ENCODE measurements at places on chromosomes 7 and 10. TPM values are rescaled to one million over a fixed set of nuclear protein-coding genes. Genes with fewer than 3 reads are reported as not detected.

Gene GNAT3
- not detected for total RNA-seq

DNA sequence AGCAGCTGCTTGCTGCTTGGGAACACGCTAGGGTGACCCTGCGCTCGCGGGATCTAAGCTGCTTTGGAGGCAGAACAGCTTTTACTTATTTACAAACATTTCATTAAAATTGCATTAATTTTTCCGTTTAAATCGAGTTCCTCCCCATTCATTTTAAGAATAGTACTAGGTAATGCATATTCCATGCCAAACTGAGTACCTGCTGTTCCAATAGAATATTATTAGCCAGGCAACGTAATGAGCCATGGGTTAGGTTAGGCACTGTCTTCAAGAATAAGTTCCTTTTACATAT is 860 bp downstream of the EXOC6 start:
- peak overlapping the region; percentile 91 for H3K4me3 ChIP-seq
- peaks cover 7% of the 10 kb centered on the region for H3K36me3 ChIP-seq
- peak overlapping the region; percentile 2 for H3K27ac ChIP-seq
- H3K27me3 ChIP-seq: peaks cover 7% of the 10 kb centered on the region
- H3K4me1 ChIP-seq: peaks cover 21% of the 10 kb centered on the region

- peaks cover 8% of the 10 kb centered on the region for H3K36me3 ChIP-seq
- peaks cover 10% of the 10 kb centered on the region for H3K4me1 ChIP-seq
- H3K27ac ChIP-seq: no peak overlapping the region
- no peak for DNase-seq
- H3K4me3 ChIP-seq: no peak overlapping the region
These were observed 306.4 kb upstream of the FZD1 start for GRCh38 chr7:90957883-90958282.

DNA sequence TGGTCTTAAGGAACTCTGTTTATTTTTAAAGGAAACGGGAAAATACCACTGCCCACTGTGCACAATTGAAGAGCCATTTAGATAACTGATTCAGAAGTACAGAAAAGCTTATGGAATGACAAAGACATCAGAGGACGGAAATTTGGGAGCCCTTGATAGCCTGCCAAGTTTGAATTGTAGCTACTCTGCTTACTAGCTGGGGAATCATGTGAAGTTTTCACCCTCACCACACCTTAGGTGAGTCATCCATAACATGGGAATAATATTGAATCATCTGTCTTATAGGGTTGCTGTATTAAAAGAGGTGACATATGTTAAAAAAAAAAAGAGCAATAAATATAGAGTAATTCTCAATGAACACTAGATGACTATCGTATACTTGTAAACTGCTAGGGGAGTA is 1104.2 kb downstream of the GATA3 start:
- peaks cover 70% of the 10 kb centered on the region for H3K27me3 ChIP-seq
- peaks cover 7% of the 10 kb centered on the region for H3K36me3 ChIP-seq
- no peak overlapping the region for H3K4me3 ChIP-seq
- no peak overlapping the region for H3K27ac ChIP-seq
- no peak for DNase-seq

- no peak overlapping the region for H3K4me3 ChIP-seq
- H3K36me3 ChIP-seq: peaks cover 8% of the 10 kb centered on the region
- H3K27ac ChIP-seq: no peak overlapping the region
These were observed 73.3 kb downstream of the MCU start for GRCh38 chr10:72765051-72765745.

DNA sequence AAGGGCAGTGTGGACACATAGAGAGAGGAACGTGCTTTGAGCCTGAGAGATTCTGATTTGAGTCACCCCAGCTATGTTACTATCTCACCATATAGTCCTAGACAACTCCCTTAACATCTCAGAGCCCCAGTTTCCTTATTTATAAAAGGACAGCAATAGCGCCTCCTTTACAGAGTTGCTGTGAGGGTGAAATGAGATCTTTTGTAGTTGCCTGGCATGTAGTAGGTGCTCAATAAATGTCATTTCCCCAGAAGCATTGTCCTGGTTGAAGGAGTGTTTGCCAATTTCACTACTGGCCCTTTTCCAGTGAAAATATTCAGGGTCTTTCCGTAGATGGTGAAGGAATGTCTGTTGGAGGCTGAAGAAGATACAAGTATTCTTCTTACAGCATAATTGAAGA is 51.3 kb upstream of the FAM180A start:
- no peaks in the 10 kb centered on the region for H3K36me3 ChIP-seq
- H3K4me3 ChIP-seq: no peak overlapping the region
- H3K27me3 ChIP-seq: peaks cover 3% of the 10 kb centered on the region

All from neural crest cell (in vitro differentiated cells).